Liver (tissue), 10 donors: ENCODE measurements at places on chromosomes 7 and 10. TPM values are rescaled to one million over a fixed set of nuclear protein-coding genes. Genes with fewer than 3 reads are reported as not detected.

DNA sequence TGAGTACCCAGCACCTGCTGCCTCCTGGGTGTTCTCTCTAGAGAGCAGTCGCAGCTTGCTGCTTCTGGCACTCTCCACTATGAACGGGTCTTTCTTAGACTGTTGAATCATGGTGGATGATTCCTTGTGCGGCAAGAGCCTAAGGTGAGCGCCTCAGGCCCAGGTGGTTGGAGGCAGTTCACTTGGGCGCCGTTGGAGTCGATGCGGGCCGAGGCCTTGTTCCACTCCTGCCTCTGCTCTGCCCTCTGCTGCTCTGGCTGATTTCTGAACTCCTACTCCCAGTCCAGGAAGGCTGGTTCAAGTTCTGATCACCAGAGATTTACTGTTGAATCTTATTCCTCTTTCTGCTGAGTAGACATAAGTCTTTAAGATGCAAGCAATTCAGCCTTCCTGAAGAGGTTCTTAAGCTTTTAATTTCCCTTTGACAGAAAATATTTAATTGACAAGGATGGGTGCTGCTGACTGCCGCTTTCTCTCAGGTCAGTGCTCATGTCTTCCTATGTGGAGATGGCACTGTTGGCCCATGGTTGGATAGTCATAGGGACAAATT is 10.4 kb downstream of the YKT6 start:
- peaks cover 55% of the 10 kb centered on the region for H3K36me3 ChIP-seq
- no peak overlapping the region for H3K4me3 ChIP-seq

- no peaks in the 10 kb centered on the region for H3K27me3 ChIP-seq
- H3K27ac ChIP-seq, result no peak overlapping the region
- DNase-seq, result no peak
- no peak overlapping the region for H3K4me3 ChIP-seq
- peaks cover 9% of the 10 kb centered on the region for H3K4me1 ChIP-seq
These were observed 18.4 kb upstream of the WAPL start for GRCh38 chr10:86540016-86540415.

DNA sequence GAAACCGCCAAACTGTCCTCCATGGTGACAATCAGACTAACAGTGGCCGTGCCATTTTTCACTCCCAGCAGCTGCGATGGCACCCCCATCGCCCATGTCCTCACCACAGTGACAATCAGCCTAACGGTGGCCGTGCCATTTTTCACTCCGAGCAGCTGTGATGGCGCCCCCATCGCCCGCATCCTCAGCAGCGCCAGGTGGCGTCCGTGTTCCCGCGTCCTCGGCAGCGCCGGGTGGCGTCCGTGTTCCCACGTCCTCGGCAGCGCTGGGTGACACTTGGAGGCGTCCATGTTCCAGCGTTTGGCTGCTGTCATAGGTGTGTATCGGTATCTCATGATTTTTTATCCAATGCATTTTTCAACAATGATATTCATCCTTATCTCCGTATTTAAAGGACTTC is 267.3 kb downstream of the PTPRN2 start:
- no peaks in the 10 kb centered on the region for H3K4me1 ChIP-seq
- no peaks in the 10 kb centered on the region for H3K27me3 ChIP-seq
- no peaks in the 10 kb centered on the region for H3K36me3 ChIP-seq
- H3K27ac ChIP-seq, result no peak overlapping the region

- H3K36me3 ChIP-seq, result no peaks in the 10 kb centered on the region
- H3K4me3 ChIP-seq, result no peak overlapping the region
- no peak for DNase-seq
- no peaks in the 10 kb centered on the region for H3K27me3 ChIP-seq
- no peaks in the 10 kb centered on the region for H3K4me1 ChIP-seq
- H3K27ac ChIP-seq, result no peak overlapping the region
These were observed 113.4 kb upstream of the NPSR1 start for GRCh38 chr7:34544621-34545020.

- no peaks in the 10 kb centered on the region for H3K4me1 ChIP-seq
- no peak overlapping the region for H3K4me3 ChIP-seq
- no peak overlapping the region for H3K27ac ChIP-seq
- no peaks in the 10 kb centered on the region for H3K27me3 ChIP-seq
- no peaks in the 10 kb centered on the region for H3K36me3 ChIP-seq
These were observed 627.9 kb downstream of the SORCS3 start for GRCh38 chr10:105268961-105269360.

DNA sequence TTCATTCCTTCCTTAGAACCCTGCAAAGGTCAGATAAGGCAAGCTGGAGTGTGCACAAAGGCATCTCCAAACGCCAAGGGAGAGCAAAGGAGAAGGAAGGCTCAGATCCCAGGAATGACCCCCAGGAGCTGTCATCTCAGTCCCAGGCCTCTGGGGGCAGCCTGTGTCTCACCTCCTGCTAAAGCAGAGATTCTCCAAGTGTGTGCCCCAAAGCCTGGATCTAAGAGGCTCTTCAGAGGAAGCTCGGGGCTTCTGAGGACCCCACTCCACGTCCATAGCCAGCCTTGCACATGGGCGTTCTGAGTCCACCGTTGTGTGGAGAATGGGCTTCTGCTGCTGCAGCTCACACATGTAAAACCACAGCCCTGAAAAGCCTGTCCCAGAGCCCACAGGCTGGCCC is 5.1 kb upstream of the GRID1 start:
- peaks cover 3% of the 10 kb centered on the region for H3K27me3 ChIP-seq
- DNase-seq, result no peak
- peaks cover 3% of the 10 kb centered on the region for H3K4me1 ChIP-seq
- H3K4me3 ChIP-seq, result no peak overlapping the region
- no peak overlapping the region for H3K27ac ChIP-seq

GRCh38 chr7:100472854-100473499 is 6.0 kb downstream of the TSC22D4 start:
- peaks cover 8% of the 10 kb centered on the region for H3K36me3 ChIP-seq
- peaks cover 11% of the 10 kb centered on the region for H3K4me1 ChIP-seq
- no peak overlapping the region for H3K4me3 ChIP-seq
- H3K27ac ChIP-seq, result no peak overlapping the region
- no peak for DNase-seq

The TMEM72 gene
- not detected for polyA plus RNA-seq

The GDF2 gene
- polyA plus RNA-seq, result 5.6 TPM

The MCM10 gene
- polyA plus RNA-seq, result 0.37 TPM

The TMEM213 gene
- polyA plus RNA-seq, result not detected

The ERV3-1 gene
- polyA plus RNA-seq, result 5.4 TPM
